ENCODE measurements at places on chromosomes 6 and 20.

DNA sequence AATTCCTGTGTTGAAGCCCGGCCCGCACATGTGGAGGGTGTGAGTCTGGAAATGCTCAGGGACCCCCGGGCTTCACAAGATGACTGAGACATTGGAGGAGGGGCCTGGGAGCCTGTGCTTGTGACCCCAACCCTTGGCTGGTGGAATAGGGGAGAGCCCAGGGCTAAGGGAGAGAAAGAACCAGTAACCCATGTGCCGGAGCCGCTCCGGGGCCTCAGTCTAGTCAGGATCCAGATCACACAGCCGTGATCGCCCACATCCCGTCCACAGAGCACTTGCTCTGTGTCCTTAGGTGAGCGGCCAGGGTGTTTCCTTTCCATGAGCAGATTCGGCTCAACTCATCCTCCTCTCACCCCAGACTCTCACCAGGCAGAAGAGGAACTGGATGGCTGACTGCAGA lies 152.3 kb upstream of the RPS6KA2 start:
- DNase-seq: no peak

DNA sequence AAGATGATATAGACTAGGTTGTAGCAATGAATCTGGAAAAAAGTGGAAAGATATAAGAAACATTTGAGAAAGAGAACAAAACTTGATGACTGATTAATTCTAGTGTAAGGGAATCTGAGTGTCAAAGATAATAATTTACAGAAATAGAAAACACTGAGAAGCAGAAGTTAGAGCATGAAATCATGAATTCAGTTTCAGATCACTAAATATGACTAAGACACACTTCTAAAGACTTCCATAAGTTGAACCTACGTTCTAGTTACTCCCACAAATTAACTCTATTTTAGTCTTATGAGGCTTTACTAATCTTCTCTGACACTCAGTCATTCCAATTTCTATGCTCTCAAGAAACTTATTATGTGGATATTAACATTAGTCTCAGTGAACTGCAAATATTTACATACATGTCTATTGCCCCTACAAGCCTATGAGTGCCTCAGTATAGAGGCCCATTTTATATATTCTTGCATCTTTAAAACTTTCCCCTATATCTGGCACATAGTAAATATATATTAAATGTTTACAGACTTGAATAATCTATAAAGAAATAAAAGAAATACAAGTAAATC lies 30.4 kb downstream of the IBTK start:
- no peak for DNase-seq

DNA sequence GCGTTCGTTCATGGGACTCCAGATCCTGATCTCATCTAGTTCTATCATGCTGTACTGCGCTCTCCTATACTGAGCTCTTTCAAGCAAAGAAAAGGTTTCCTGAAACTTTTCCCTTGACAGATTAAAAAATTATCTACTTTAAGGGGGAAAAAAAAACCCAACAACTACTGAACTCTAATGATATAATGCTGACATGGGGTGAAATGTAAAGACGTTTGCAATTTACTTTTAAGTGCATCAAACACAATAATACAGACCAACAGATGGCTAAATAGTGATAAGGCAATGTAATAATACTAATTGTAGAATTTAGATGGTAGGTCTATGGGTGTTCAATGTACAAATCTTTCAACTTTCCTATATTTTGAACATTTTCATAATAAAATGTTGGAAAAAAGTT lies 16.4 kb downstream of the TOMM34 start:
- DNase-seq: no peak

GRCh38 chr20:6705106-6705766 lies 62.2 kb upstream of the BMP2 start:
- DNase-seq: no peak

DNA sequence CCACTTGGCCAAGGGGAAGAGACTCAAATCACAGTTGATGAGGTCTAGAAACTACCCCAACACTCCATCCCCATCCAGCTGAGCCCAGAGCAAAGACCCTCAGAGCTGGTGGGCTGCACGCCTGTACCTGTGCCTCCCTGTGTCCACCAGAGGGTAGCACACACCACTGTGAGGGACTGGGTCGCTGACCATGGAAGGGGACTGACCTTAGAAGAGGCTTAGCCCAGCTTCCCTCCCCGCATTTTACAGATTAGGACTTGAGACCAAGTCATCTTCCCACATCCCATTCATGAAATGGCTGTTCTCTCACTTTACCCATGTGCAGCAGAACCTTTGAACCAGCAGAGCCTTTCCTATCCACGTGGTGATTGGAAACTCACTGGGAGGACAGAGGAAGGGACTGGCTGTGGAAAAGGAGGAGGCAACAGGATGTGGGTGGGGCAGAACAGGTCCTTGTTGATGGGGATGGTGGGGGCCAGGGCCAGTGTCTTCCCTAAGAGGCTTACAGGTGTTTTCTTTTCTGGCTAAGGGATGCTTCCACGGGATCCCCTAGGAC lies 44.3 kb downstream of the CPXM1 start:
- DNase-seq: no peak

- no peak for DNase-seq
Observed at GRCh38 chr6:137181891-137182653, 8.6 kb upstream of the IL22RA2 start.

GRCh38 chr6:166586424-166587156 lies at the start of gene RAMACL:
RAMACL (minus strand) TSS chr6:166586678; CDS start chr6:166586477, 201 bp downstream.
- DNase-seq: no peak

- DNase-seq: no peak
Observed at GRCh38 chr6:69650703-69651102, 146.1 kb downstream of the LMBRD1 start.

DNA sequence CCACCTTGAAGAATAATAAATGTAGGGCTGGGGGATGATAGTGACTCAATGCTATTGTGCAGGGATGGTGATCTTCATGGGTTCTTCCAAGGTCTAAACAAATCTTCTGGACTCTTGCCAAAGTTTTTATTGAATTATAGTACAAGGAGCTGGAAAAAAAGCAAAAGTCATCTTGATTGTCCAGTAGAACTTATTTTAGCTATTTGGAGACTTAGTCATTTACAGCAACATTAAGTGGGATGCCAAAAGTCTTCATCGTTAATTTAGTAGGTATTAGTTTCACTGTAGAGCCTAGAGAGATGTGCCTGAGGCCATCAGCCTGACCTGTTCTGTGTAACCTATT lies 212.9 kb upstream of the TBX18 start:
- no peak for DNase-seq

- no peak for DNase-seq
Observed at GRCh38 chr6:111423055-111423633, 59.9 kb downstream of the REV3L start.

- no peak for DNase-seq
Observed at GRCh38 chr6:9398071-9398766, 962.9 kb upstream of the SLC35B3 start.

DNA sequence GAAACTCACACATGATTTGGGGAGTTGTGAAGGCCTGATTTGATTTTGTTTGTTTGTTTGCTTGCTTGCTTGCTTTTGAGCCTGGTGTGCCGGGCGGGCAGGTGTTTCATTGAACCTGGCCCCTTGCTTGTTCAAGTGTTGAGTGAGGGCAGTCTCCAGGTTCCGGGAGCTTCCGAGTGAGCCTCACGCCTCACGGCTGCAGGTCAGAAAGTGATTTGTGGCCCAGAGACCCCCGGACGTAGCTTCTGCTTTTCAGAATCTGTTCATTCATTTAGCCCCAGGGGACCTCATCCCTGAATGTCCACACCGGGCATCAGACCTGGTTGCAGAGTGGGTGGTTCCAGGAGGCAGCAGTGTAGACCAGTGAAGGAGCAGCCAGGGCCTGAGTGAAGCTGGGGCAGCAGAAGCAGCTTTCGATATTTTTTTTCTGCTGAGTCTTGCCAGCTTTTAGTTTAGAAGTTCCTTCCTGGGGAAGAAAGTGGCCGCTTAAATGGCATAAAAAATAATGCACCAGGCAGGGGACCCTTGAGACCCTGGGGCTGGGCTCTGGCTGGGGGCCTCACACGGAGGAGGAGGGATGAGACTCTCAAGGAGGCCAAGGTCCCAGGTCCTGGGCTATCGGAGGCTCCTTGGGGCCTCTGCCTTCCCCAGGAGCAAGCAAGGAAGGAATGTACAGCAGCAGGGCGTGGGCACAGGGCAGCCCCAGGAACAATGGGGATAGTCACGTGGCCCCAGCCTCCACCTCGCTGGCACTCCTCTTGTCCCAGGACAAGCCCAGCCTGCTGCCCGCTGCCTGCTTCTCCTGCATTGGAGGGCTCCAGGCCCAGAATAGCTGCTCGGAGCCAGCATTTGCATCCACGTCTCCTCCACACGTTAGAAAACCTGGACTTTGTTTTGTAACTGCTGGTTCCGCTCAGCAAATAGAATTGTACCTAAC lies 89.2 kb upstream of the BHLHE23 start:
- no peak for DNase-seq

DNA sequence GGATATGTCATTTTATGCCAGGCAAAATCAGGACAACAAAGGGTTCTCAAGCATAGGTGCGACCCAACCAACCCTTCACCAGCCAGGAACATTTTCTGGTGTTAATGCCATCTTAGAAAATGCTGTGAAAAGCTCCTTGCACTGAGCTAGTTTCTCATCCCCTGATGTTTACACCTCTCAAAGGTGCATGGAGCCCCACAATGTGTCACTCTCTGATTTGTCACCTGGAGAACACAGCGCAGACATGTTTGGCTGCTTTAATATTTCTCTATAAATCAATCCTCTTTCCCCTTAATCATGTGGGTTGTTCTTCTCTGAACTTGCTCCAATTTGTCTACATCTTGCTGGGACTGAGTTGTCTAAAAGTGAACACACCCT lies 244.3 kb downstream of the TSHZ2 start:
- no peak for DNase-seq

GRCh38 chr20:9412309-9412708 lies 102.1 kb upstream of the LAMP5 start:
- no peak for DNase-seq

GRCh38 chr6:113190170-113190569 lies 667.0 kb upstream of the MARCKS start:
- DNase-seq: no peak

DNA sequence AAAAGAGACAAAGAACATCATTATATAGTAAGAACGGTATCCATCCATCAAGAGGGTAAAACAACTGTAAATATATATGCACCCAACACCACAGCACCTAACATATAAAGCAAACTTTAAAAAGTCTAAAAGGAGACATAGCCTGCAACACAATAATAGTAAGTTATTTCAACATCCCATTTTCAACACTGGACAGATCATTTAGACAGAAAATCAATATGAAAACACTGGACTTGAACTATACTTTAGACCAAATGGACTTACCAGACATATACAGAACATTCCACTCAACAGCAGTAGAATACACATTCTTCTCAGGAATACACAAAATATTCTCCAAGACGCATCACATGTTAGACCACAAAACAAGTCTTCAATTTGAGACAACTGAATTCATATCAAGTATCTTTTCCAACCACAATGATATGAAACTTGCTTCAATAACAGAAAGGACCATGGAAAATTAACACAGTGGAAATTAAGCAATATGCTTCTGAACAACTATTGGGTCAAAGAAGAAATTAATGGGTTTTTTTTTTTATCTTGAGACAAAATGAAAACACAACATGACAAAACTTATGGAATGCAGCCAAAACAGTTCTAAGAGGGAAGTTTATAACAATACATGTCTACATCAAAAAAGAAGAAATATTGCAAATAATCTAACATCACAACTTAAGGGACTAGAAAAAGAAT lies 23.9 kb upstream of the ASF1A start:
- no peak for DNase-seq

- DNase-seq: no peak
Observed at GRCh38 chr20:23622839-23623343, 14.9 kb downstream of the CST3 start.

DNA sequence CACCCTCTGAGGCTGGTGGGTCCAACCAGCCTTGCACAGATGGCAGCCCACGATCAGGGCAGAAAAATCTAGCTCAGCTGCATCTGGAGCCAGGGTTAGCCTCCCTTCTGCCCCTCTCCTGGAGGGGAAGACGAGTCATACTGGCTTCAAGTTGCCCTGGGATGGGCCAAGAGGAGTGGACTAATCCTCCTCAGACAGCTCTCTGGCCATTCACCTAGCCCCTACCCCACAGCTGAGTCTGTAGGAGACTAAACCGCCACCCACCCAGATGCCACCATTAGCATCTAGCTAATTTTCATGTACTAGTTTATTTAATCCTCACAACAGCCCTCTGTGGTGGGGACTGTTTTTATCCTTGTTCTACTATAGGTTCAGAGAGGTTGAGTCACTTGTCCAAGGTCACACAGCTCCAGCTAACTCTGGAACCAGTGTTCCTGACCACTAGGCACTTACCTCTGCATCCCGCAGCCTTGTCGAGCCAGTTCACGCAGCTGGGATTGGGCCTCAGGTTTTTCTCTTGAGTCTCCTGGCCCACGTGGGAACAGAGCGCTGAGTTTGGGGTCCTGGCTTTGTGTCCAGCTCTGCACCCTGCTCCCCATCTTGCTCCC lies 48.5 kb upstream of the CCDC167 start:
- no peak for DNase-seq

DNA sequence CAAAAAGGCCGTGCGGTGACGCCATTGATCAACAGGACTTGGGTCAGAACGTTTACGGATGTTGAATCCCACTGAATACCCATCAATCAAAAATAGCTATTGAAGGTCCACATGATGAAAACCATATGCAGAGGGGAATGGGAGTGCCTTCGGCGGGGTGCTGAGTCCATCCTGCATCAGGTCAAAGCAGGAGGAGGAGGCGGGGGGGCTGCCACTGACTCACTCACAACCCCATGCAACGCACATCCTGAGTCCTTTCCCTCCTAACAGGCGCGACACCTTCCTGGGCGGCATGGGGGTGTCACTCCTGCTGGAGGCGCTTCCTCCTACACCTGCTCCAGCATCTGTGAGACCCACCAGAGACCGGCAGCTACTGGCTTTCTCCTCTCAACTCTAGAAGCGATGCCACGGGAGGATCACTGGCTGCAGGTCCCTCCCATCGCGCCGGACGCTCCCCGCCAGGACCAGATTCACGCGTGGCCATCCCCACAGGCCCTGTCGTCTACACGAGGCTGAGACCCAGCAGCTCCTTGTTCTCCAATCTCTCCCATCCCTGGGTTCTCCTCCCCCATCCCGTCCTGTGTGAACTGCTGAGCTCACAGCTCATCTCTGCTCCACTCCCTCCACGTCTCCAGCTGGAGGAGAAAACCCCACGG lies 170.6 kb upstream of the THBS2 start:
- DNase-seq: no peak

DNA sequence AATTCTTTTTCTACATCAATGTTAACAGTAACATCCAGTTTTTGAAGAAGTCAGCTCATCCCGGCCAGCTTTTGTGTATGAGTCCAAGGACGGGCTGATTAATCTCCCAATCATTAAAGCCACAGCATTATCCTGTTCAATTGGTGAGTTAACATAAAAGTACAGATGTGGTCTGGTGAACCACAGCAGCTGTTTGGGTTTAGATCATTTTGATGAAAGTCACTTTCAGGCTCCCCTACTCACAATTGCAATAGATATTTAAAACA lies 69.0 kb upstream of the NFATC2 start:
- no peak for DNase-seq

DNA sequence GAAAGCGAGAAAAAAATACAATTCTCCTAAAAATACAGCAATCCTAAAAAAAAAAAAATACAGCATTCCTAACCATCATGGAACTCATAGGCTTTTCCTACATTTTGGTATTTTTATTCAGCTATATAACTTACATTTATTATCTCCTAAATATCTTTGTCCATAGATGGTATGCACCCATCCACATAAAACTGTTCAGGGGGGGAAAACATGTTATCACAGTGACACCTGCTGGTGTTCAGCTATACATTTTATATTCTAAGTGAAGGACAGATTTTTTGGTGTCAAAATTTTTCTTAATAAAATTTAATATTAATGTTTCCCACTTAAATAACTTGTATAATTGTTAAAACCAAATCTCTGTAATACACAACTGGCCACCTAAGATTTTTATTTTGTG lies 58.0 kb downstream of the BLOC1S5 start:
- DNase-seq: no peak

Data from stimulated activated CD4-positive, alpha-beta T cell treated with anti-CD3 and anti-CD28 coated beads, Interleukin-15, amount 100 ng/mL, for 1 hour (primary cell).